ENCODE measurements at places on chromosomes 7 and 10.
A peak's percentile ranks its signal among the peaks of the same experiment; 100 is the strongest.

DNA sequence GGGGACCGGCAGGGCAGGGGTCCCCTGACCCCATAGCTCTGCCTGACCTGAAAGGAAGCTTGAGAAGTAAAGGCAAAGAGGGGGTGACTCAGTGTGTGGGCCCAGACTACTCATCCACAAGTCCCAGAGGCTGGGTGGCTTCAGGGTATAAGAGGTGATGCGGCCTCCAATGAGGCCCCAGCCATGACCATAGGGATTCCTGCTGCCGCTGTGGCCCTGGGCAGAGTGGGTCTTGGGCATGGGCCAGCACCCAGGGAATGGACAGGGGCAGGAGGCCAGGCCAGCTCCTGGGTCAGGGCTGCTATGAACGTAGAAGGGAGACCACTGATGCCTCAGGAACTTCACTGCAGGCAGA is 64.4 kb upstream of the EBF3 start:
- DNase-seq: no peak

DNA sequence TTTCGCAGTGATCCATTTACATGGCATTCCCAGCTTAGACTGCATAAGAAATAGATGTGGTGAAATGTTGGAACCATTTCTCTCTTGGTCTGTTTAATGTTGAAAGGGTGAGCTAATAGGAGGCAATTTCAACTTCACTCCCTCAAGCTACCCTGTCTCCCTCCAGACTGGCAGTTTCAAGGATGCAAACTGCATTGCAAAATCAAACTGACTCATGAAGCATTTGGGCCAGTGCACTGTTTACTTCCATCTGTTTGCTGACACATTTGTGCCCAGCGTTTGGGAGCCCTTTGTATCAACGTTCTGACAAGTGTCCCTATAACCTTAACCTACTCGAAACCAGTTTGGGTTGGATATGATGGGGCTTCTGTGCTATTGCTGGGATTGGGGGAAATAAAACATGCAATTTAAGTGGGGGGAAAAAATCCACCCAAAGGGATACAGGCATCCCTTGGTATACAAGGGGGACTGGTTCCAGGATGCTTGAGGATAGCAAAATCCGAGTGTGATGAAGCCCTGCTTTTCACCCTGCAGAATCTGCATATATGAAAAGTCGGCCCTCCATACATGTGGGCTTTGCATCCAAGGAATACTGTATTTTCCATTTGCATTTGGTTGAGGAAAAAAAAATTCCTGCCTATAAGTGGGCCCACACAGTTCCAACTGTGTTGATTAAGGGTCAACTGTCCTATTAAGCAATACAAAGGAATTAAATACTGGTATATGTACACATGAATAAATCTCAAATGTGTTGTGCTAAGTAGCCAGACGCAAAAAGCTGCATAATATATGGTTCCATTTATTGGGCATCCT is 15.6 kb downstream of the RHEB start:
- DNase-seq: no peak

DNA sequence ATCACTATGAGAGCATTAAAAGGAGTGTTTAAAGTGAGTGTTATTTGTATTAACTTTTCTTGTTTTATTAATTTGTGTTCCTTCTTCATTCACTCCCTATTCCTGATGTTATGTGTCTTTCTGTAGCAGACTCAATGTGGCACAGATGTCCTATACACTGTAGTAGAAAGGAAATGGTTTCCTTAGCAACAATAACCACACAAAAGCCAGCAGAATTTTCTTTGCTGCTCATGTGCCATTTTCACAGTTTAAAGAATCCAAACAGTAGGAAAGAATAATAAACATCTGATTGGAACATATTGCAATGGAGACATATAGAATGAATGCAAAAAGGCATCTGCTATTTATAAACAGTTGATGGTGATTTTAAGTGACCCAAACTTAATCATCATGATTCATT is 763.6 kb downstream of the PHTF2 start:
- DNase-seq: no peak

GRCh38 chr10:51251110-51251509 is 176.8 kb downstream of the PRKG1 start:
- no peak for DNase-seq

DNA sequence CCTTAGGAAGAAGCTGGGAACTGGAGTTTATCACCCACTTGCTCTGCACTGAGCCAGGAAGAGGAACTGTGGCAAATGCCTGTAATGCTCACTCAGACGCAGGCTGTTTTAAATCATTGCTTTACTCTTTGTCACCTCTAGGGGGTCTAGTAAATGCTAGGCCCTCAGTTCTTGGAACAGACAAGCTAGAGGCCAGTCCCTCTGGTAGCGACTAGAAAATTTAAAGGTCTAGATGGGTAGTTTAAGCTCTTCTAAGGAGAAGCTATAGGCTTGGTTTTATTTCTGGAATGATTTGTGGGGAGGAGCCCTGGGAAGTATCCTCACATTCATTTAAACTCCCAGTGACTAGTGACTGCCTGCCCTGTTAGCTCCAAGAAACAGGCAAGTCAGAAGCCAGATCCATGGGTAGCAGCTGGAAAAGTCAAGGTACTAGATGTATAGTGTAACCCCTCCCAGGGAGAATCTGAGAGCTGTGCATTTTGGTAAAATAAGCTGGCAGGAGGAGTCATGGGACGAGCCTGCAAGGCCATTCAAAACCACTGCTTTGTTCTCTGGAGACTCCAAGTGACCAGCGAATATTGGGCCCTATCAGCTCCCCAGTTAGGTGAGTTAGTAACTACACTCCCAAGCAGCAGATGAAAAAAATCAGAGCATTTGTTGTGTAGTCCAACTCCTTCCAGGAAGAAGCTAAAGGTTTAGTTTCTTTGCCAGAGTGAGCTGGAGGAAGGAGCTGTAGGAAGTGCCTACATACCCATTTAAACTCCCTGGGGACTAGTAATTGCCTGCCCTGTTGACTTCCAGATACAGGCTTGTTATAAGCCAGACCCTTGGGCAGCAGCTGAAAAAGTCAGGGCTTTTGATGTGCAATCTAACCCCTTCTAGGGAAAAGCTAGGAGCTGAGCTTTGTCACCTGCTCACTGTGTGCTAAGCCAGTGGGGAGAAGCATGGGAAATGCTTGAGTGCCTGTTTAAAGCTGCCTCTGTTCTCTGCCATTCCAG is 68.9 kb downstream of the DYNC1I1 start:
- no peak for DNase-seq

GRCh38 chr10:11522821-11523245 is 88.6 kb downstream of the USP6NL start:
- DNase-seq: no peak

GRCh38 chr7:73768641-73769480 is 1.2 kb downstream of the CLDN3 start:
- DNase-seq: no peak

DNA sequence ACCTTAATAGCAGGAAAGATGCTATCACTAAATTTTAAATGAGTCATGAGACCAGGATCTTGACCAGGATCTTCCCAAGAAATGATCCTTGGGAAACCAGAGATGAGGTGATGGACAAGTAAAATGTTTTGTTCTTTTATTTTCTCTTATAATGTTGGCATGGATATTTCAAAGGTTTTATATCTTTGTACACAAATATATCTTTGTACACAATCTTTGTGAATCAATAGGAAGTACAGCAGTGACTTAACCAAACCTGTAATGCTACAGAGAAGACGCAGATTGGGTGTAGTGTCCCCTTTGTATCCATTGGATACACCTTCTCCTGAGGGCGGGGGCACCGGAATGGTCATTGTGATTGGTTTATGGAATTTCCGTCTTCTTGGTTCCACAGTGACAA is 180.1 kb upstream of the CCDC6 start:
- no peak for DNase-seq

- no peak for DNase-seq
These were observed 169.6 kb downstream of the VTI1A start for GRCh38 chr10:112616647-112617046.

DNA sequence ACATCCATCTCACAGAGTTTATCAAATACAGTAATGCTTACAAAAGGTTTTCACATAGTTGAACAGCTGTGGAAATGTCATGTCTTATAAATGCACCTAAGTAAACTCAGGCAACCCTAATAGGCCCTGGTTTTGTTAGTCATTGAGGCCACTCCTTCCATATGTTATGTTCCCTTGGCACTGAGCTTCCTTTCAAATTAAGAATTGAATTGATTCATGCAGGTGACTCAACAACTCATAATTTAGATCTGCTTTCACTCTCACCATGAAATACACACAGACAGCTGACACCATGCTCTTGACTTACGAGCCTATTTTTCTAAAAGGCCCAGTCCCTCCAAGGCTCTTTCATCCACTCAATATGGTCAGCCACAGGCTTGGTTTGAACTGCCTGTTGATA is 476.9 kb downstream of the KCNMA1 start:
- DNase-seq: peak; percentile 91

GRCh38 chr10:100878291-100878910 is 34.4 kb upstream of the SLF2 start:
- DNase-seq: peak; percentile 62

- no peak for DNase-seq
These were observed 75.3 kb upstream of the CC2D2B start for GRCh38 chr10:95832216-95833041.

DNA sequence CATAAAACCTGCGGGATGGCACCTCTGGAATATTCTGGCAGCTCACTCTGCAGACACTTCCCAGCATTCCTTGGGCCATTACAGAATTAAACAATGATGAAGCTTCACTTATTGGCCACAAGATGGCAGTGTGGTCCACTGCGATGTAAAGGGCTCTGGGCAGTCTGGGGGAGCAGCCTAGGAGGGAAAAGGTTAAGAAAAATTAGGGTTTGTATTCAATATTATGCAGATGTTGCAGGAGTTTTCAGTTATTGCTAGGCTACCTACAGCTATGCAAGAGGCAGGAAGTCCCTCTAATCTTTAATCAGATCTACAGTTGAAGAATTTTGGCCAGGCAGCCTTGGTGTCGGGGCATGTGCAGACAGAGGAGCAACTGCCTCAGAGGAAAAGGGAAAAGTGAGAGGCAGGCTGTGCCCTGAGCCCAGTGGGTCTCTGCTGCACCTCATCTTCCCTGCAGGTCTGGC is 233.2 kb upstream of the PRSS1 start:
- DNase-seq: peak; percentile 21

DNA sequence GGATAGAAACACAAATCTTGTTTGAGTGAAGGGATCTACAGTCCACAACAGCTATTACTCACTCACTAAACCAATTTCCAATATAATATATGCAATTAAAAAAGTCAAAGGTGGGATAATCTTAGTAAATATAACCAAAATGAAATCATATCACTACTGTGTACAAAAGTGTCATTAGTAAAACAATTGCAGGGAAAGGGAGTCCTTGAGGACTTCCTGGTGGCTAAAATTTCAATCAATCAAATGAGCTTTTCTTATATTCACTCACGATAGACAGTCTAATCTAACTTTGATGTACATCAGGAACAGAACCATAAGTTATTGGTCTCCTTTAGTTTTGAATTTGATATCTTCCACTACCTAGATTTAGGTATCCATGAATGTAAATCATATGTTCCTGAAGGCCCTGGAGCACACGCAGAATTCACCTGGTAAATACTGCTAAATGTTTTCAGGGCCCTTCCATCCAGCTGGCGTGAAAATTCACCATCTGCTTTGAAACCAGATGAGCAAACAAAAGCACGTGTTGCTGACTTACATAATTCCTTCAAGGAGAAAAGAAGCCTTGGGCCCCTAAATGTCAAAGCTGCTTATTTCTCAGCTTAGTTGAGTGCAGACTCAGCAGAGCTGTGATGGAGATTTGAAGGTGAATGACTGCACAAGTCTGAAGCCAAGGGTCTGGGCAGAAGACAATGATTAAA is 159.3 kb upstream of the TMEM196 start:
- DNase-seq: peak; percentile 70

DNA sequence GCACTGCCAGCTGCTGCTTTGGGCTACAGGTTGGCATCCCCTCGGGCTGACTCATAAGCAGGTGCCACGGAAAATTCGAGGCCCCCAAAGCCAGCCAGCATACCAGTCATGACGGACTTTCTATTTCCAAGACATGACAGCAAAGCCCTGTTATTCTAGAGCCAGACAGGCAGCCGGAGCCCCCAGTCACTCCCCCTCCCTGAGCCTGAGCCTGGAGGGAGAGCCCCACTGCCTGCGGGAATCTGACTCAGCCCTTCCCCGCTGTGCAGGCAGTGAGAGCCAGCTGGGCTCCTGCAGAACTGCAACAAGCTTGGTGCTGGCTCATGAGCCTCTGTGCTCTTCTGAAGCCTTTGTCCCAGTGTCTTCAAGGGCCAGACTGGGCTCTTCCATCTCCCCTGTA is 15.8 kb downstream of the BTBD16 start:
- peak; percentile 85 for DNase-seq

DNA sequence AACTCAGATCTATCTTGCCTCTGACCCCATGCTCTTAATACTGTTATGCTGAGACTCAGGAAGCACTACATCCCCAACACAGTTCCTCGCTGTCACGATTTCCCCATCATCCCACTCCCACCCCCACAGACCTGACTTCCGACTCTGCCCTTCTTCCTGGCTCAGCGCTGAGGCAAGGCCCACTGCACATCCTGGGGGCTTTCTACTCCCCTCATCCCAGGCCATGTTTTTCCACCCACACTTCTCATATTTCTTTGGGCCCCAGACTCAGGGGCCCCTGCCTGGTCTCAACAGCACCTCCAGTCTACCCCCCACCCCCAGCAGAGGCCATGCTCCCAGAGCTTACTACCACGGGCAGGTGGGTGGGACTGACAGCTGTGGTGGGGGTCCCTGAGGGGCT is 7.7 kb upstream of the NDST2 start:
- DNase-seq: no peak

GRCh38 chr10:75146780-75147179 is 35.3 kb downstream of the SAMD8 start:
- no peak for DNase-seq

- DNase-seq: no peak
These were observed 132.6 kb downstream of the CUL2 start for GRCh38 chr10:34957531-34957930.

GRCh38 chr10:38146579-38147333 is 52.6 kb downstream of the ZNF37A start:
- no peak for DNase-seq

GRCh38 chr7:37349979-37350590 is 98.6 kb downstream of the ELMO1 start:
- DNase-seq: no peak

- DNase-seq: no peak
These were observed 112.5 kb upstream of the ANLN start for GRCh38 chr7:36277249-36277542.

DNA sequence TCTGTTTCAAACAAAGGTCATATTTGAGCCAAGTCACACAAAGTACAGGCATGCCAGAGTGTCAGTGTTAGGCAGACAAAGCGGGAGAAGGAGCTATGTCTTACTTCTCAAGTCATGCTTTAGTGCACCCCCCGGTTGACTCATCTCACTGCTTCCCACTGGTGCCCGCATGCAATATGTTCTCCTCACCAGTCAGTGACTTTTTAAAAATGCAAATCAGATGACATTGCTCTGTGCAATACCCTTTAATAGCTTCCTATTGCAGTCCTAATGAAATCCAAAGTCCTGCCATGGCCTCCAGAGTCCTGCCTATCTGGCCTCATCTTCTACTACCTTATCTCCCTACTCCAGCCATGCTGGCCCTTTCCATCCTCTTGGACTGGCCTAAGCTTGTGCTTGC is 429.1 kb downstream of the ACTR3B start:
- no peak for DNase-seq

- no peak for DNase-seq
These were observed 18.1 kb upstream of the ABCB5 start for GRCh38 chr7:20597339-20597738.

- peak; percentile 44 for DNase-seq
These were observed 441 bp downstream of the FZD8 start for GRCh38 chr10:35641676-35642034.

All from NCI-H146 (cell line).